SJCRH30 (cell line): ENCODE measurements at places on chromosomes 13 and 19.

DNA sequence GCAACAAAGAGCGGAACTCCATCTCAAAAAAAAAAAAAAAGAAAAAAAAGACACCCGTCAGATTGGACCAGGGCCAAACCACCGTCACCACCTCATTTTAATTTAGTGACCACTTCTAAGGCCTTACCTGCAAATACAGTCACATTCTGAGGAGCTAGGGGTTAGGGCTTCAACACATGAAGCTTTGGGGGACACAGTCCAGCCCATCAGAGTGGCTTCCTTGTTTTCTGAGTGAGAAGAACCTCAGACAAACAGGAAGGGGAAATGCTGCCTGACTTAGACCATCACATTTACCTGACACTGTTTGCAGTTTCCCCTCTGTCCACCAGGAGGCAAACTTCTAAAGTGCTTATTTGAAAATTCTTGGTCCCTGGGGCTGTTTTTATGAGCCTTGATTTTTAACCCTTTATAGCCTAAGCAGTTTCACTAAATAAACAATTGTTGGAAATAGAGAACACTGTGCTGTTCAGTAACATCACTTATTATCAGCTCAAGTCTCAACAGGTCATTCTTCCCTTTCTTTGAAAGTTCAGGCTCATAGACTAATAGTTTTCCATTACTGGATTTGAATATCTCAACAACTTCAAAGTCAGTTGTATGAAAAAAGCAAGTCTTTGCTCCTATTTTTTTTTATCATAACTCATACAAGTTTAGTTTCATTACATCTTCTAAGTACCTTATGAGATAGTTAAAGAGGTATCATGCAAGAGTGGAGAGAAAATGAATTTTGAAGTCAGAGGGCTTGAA lies 74.9 kb upstream of the WASF3 start:
- DNase-seq, result peak; percentile 78

DNA sequence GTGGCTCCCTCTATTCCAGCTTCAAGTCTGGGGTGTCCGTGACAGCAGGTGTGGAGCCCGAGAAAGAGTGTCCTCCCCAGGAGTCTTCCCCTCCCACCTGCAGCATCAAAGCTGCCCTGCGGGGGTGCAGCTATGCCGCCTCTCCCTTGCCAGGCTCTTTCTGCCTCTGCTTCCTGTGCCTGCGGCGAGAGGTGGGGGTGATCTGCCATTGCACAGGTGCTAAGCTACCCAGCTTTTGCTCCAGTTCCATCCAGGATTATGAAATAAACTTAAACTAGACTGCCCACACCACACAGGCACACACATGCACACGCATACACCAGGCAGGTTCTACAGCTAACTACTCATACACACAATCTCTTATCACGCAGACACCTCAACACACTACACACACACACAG lies 104.7 kb upstream of the CLDN10 start:
- DNase-seq, result no peak

GRCh38 chr19:4197625-4198466 lies 15.4 kb downstream of the ANKRD24 start:
- no peak for DNase-seq

GRCh38 chr19:3462991-3463713 lies 17.2 kb downstream of the SMIM24 start:
- no peak for DNase-seq

DNA sequence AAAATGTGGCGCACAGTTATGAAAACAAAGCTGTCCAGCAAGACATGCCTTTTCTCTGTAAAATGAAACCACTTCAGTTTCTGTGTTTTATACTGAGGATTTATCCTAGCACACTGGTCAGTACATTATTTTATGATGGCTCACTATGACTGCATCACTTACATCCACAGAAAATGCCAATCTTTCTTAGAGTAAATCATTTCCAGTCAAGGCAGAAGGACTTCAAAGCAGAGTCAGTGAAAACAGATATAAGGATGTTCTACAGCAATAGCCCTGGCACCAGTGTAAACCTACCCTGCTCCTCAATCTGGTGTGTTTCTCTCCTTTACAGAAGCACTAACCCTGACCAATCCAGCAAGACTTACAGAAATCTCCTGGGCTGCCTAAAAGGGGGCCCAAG lies 473.5 kb downstream of the GPC6 start:
- DNase-seq, result no peak

DNA sequence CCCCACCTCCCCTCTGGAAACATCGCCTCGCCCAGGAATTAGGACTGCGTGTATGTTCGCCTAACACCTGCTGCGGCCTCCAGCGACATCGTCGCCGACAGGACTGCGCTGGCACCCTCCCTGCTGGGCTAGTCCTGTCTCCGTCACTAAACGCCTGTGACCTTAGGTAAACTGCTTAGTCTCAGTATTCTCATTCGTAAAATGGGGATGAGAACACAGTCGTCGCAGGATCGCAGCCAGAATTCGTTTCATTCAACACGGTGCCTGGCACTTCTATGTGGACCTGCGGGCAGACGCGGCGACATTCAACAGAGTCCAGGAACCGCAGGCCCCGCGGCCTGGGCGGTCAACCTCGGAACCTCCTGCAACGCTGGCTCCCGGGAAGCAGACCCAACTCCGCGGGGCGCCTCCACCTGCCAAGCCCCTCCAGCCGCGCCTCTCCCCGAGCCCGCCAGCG lies 485 bp downstream of the CRYL1 start:
- DNase-seq, result no peak

DNA sequence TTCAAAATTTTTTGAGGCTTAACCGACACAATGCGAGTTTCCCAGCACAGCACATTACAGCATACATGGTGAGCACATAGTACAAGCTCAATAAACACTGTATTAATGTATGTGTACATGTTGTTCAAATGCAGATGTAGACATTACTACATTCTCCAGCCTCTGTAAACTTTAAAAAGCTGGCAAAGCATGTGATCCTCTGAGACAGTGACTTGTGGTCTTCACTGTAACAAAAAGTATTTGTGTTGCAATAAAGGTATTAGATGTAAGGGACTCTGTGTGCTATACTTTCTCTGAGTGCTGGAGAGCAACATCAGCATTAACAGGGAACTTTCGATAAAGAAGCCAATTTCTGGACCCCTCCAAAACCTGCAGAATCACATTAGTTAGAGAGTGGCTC lies 46.4 kb upstream of the ZNF254 start:
- no peak for DNase-seq

GRCh38 chr13:26562512-26562890 lies 5.0 kb downstream of the WASF3 start:
- DNase-seq, result no peak

GRCh38 chr13:27177852-27178251 lies 6.2 kb upstream of the USP12 start:
- no peak for DNase-seq
